ENCODE measurements at places on chromosomes 7 and 10. TPM values are rescaled to one million over a fixed set of nuclear protein-coding genes. Genes with fewer than 3 reads are reported as not detected.

The TRRAP gene
- 16.4 TPM for total RNA-seq

The TMEM196 gene
- total RNA-seq, result not detected

The CACNB2 gene
- not detected for total RNA-seq

The GDF2 gene
- total RNA-seq, result not detected
